ENCODE measurements at places on chromosomes 5 and 9.
A peak's percentile ranks its signal among the peaks of the same experiment; 100 is the strongest.

DNA sequence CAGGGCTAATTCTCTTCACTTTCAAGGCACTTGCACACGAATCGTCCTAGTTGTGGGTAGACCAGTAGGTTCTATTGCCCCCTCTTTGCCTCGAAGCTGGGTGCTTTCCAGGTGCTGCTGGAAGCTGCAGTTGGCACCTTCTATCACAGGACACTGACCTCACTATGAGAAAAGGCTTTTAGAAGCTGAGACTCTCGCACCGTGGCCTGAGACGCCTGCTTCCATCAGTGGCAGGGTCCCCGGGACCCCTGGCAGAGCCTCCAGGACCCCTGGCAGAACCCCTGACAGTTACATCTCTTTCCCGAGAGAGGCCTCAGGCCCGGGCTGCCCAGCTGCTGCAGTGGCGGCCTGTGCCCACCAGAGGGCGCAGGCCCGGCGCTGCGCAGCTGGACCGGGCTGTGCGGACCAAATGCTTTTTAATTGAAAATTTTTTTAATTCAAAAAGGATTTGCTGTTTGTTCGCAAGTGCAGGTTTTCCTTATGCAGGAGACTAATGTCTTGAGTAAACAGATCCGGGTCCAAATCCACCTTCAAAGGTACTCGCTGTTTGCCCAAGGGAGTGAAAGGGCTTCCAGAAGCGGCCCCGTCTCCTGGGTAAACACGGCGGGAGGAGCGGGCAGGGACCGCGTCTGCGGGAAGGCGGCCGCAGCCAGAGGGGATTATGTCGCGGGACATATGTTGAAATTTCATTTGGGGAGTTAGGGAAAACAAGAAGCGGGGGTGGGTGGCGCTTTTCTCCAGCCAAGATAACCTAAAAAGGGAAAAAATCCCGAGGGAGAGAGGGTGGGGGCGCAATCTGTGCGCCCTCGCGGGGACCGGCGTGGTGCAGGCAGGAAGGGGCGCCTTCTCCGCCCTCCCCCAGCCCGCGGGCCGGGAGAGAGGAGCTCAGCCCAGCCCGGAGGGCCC lies 114.5 kb upstream of the LMX1B start:
- ATAC-seq: peak; percentile 71
- H3K27me3 ChIP-seq: peaks cover 7% of the 10 kb centered on the region
- no peaks in the 10 kb centered on the region for H3K4me1 ChIP-seq
- H3K4me3 ChIP-seq: peak overlapping the region; percentile 34
- H3K27ac ChIP-seq: no peak overlapping the region

- H3K4me3 ChIP-seq: no peak overlapping the region
- no peaks in the 10 kb centered on the region for H3K4me1 ChIP-seq
- H3K27me3 ChIP-seq: peaks cover 6% of the 10 kb centered on the region
- H3K36me3 ChIP-seq: no peaks in the 10 kb centered on the region
- no peak for ATAC-seq
- no peak overlapping the region for H3K27ac ChIP-seq
Observed at GRCh38 chr5:152077-152476, 39.2 kb upstream of the LRRC14B start.

DNA sequence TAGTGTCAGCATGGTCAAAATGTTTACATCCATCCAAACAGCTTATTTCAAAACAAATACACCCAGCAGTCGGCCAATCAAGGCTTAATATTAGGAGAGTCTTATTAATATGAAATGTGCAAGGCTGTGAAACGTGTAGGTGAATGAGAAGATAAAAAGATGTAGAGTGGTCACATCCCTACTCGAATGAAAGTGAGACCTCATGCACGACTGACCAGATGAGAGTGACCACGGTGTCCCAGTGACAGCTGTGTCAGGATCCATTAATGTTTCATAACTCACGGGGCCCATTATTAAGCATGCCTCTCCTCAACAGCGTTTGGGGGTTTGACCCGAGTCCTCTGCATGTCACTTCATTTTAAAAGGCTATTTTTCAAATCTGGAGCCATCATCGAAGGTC lies 39.4 kb upstream of the SSBP2 start:
- H3K27me3 ChIP-seq: no peaks in the 10 kb centered on the region
- H3K4me3 ChIP-seq: no peak overlapping the region

GRCh38 chr9:6944093-6944551 lies 186.3 kb downstream of the KDM4C start:
- no peak for ATAC-seq
- H3K4me3 ChIP-seq: no peak overlapping the region
- peaks cover 43% of the 10 kb centered on the region for H3K36me3 ChIP-seq
- peaks cover 6% of the 10 kb centered on the region for H3K4me1 ChIP-seq

DNA sequence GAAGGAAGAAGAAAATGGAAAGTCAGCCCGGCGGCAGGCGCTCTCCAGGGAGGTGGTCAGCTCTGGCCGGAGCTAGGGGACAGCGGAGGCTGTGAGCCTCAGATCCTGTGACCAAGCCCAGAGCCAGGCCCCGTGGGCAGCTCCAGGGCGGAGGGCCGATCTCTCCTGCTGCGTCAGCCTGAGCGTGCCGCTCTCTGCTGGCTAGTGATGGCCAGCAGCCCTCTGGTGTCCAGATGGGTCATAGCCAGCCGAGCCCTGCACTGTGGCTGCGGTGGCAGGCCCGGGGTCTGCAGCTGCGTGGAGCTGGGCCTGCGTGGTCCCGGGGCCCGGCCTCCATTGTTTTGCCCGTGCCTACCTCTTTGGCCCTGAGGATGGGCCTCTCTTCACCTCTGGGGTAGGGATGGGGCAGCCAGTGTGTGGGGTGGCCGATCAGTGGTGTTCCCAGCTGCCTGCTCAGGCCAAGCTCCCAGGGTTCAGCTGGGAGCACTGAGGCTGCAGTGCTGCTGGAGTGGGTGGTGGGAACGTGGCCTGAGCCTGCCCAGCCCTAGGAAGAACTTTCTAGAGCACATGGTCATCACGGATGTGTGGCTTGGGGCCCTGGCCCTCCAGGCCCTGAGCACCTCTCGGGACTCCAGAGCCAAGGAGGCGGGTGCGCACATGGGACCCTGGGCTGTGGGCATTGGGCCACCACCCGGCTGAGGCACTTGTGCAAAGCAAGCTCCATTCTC lies 17.1 kb upstream of the NRARP start:
- H3K27ac ChIP-seq: no peak overlapping the region
- no peak for ATAC-seq
- H3K4me3 ChIP-seq: no peak overlapping the region
- H3K4me1 ChIP-seq: no peaks in the 10 kb centered on the region

DNA sequence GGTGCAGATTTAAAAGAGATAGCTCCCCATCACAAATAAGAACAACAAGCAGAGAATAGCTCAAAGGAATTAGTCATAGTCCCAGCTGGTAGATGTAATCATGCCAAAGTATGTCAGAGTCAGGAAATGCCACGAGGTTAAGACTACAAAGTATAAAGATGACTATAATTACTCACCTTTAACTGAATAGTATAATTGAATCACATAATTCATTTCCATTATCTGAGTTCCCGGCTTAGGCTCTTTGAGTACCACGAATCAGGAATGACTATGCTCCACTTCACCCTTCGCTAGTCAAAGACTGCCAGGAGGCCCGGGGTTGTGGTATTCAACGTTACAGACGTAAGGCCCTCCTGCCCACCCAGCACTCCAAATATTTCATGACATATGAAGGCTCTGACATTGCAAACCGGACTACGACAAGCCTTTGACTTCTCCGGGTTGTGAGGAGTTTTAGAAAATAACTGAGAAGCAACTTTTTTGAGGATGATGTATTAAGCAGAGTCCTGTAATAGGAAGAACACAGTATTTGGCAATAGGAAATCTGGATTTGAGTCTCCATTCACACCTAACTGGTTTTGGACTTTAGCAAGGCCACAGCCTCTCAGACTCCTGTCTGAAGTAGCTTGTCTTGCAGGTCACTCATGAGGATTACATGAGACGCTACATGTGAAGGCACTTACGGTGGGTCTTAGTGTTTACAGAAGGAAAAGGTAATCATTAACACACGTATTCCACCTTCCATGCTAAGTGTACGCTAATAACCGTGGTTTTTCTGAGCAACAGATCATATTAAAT lies 64.6 kb downstream of the ENC1 start:
- H3K27ac ChIP-seq: peak overlapping the region; percentile 97
- no peaks in the 10 kb centered on the region for H3K27me3 ChIP-seq
- peak overlapping the region; percentile 68 for H3K4me3 ChIP-seq
- H3K4me1 ChIP-seq: peaks cover 28% of the 10 kb centered on the region

All from activated T-helper 17 cell treated with anti-CD3 and anti-CD28 coated beads, Interleukin-2, amount 50 U/mL, for 72 hours (primary cell).